ENCODE measurements at places on chromosomes 5 and 9.
A peak's percentile ranks its signal among the peaks of the same experiment; 100 is the strongest.

- peak; percentile 83 for DNase-seq
Observed at GRCh38 chr5:175652741-175653663, 4.9 kb upstream of the HRH2 start.

DNA sequence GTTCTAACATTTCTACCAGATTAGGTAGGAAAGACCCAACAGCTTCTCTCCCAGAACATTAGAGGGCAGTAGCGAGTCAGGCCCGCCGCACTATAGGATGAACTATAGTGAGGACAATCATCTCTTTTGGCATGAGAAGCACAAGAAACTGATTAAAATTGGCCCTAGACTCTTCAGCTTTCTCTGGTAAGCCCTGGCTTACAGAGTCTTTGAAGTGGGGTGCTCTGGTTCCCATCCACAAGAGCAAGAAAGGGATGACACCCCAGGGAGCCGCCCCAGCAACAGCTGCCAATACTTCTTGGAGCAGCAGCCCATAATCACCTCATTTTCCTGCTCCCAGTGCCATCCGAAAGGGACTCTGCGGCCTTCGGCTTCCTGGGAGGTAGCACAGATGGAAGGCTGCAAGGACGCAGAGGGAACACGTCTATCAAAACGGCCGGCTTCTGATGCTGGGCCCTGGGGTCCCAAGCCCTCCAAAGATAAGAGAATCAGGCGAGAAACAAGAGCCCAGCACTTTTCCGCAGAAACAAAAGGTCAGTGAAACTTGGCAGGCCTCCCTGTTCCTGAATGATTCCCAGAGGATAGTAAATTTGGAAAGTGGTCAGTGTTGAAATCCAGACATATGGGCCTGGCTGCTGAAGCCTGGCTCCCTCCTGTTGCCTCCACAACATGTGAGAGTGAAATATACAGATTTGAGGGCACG, 69.3 kb downstream of the HSD17B3 start:
- peak; percentile 39 for DNase-seq

- DNase-seq, result no peak
Observed at GRCh38 chr5:54653956-54654614, 136.5 kb downstream of the SNX18 start.

GRCh38 chr5:76794871-76795270, 24.0 kb upstream of the F2RL1 start:
- DNase-seq, result no peak

DNA sequence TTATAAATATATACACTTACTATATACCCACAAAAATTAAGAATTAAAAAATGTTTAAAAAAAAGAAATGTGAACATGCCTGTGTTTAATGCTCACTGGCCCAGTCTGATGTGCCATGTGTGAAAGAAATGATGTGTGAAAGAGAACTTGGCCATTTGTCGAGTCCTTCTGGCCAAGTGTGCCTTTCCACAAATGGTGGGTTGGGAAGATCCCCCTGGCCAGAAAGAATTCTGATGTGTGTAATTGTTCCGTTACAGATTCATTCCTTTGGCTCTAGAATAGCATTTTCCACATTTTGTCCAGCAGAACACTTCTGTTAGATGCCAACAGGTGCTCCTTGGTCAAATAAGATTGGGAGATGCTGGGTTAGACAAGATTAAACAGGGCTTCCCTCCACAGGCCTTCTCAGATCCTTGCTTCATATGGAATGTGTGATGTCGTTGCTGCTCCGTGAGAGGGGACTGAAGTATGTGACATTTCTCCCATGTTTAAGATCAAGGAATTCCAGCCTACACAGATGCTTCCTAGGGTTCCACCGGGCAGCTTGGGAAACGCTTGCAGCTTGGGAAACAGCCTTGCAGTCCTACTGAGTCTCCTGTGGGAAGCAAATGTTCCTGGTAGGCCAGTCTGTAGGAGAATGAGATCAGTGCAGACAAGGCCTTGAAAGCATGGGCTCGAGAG, 32.1 kb downstream of the GDNF start:
- no peak for DNase-seq

- DNase-seq, result no peak
Observed at GRCh38 chr5:120258123-120258522, 206.0 kb upstream of the PRR16 start.

DNA sequence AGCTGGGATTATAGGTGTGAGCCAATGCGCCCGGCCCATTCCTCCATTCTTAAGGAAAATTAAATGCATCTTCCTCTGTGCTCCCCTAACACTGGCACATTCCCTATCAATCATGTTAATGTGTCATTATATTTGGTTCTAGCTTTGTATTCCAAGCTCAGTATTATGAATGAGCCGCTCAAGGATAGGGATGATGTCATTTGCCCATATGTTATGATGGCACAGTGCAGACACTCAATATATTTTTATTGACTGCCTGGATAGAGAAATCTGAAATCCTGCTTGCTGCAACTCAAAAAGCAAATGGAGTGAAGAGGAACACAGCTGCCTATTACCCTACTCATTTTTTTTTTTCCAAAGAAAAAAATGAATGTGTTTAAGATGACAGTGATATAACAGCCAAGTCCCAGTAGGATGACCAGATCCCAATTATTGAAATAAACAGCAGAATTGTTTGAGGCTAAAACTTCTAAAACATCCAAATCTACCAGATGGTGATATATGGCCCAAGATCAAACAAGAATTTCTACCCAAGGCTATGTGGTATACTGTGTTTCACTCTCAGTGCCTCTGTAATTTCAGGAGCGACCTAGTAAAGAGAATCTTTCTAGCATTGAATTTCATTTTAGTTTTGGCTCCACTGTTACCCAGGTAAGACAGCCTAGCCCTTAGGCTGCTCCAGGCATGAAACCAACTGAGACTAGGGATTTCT, 16.3 kb downstream of the SUSD1 start:
- no peak for DNase-seq

GRCh38 chr5:159427180-159428012, 97.1 kb upstream of the IL12B start:
- DNase-seq, result no peak

DNA sequence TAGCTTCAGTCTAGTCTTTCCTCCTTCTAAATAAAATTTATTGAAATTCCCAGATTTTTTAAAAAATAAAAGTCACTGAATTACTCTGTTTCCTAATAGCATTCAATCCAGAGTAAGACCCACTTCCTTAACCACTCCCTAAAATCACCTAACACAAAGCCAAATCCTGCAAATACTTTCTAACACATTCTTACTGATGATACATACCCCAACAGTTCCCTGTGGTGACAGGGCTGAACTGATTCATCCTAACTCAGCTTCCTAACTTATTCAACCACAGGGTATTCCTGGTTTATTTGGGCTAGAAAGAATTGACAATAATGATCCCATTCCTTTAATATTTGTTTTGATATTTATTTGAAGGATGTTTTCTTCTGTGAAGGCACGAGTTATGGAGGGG, 40.7 kb upstream of the ZNF300 start:
- DNase-seq, result no peak

GRCh38 chr5:60196385-60197113, 303.0 kb upstream of the PDE4D start:
- no peak for DNase-seq

DNA sequence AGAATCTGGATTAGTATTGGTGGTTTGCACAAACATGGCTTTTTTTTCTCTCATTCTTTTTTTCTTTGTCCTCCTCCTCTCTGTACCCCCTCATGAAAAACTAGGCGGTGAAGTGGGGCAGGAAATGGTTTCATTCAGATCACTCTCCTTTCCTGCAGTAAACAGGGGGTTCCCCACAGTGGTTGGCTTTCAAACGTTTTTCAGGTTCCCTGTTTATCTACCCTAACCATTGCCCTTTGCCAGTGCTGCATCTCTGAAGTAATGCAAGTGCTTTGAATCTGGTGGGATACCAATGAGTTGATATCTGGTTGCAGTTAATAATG, 29.8 kb downstream of the NR4A3 start:
- DNase-seq, result peak; percentile 15
